Regular cardiac myocyte (primary cell): ENCODE measurements at places on chromosomes 5 and 9. TPM values are rescaled to one million over a fixed set of nuclear protein-coding genes. Genes with fewer than 3 reads are reported as not detected.

The IFNK gene
- not detected in 2 replicates for total RNA-seq

The PCDHGB6 gene
- 0.96 and 2.5 TPM in 2 replicates for total RNA-seq

The DMXL1 gene
- 32.0 and 45.9 TPM in 2 replicates for total RNA-seq

The OBP2B gene
- not detected in 2 replicates for total RNA-seq

The SPINK7 gene
- total RNA-seq = not detected in 2 replicates

The PCAT7 gene
- not detected in 2 replicates for total RNA-seq
